ENCODE measurements at places on chromosomes 2 and 18. TPM values are rescaled to one million over a fixed set of nuclear protein-coding genes. Genes with fewer than 3 reads are reported as not detected.

The NT5C1B gene
- polyA plus RNA-seq, result not detected

The SCYGR1 gene
- not detected for polyA plus RNA-seq

The LINC00305 gene
- 0.05 TPM for polyA plus RNA-seq

The MDH1B gene
- polyA plus RNA-seq, result 1.3 TPM

The FSHR gene
- polyA plus RNA-seq, result not detected

The XPO1 gene
- 174 TPM for polyA plus RNA-seq
